CD4-positive, CD25-positive, alpha-beta regulatory T cell (primary cell): ENCODE measurements at places on chromosomes 5 and 9.

GRCh38 chr5:7910738-7911428 lies 41.9 kb downstream of the MTRR start:
- DNase-seq = no peak

- DNase-seq = no peak
These were observed 681.4 kb downstream of the NR2F1-AS1 start for GRCh38 chr5:92899611-92900010.

- peak; percentile 39 for DNase-seq
These were observed 3.2 kb upstream of the SET start for GRCh38 chr9:128685636-128686489.

DNA sequence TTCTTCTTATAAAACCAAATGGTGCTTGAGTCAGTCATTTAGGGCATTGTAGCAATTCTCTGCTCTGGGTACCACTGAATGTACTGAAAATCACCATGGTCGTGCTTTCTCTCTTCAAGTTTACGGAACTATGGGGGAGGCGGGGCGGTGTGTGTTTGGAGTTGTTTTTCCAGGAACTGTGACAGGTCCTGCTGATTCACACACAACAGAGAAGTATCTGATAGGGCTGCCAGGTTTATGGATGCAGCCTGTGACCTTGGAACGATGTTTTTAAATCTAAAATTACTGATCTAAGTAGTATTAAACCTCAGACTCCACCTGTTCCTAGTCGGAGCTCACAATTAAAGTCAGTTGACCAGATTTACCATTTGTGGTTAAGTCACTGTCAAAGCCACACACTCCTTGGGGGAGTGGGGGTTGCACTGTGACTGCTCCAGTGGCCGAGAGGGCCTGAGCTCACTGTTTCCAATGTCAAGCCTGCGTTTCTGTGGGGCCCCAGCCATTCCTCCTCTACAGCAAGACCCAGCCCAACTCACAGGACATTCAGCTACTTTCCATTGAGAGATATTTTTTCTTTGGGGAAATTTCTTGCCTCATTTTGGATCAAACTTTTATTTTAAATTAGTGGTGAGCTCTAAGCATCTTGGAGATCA lies 44.4 kb downstream of the GADD45G start:
- no peak for DNase-seq

DNA sequence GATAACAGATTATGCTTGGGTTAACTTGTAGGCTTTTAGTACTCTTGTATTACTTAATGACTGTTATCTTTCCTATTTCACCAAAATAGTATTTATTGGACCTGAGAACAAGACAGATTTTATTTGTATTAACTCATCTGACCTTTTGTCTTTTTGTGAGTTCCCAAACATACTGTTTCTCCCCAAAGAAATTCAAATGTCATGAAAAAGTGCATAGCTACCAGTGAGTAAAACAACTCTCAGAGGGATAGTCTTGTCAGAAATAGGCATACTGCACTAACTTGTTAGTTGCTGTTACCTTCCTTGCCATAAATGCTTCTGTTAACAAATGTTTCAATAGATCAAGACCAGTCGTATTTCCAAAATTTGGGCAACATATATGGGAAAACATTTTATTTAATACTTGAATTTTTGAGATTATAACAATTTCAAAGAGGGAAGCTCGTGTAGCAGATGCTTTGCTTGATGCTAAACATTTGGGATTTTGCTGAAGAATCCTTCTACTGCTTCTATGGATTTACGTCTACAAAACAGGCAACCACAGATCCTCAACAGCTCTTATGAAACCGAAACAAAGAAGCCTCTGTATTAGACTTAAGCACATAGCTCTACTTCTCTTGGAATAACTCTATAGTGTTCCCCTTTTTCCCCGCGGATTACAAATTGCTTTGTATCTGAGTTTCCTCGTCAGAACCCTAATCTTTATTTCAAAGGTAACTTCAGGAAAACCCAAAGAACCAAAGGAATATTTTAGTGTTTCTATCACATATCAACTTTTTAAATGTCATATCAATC lies 248.8 kb downstream of the MCTP1 start:
- no peak for DNase-seq

DNA sequence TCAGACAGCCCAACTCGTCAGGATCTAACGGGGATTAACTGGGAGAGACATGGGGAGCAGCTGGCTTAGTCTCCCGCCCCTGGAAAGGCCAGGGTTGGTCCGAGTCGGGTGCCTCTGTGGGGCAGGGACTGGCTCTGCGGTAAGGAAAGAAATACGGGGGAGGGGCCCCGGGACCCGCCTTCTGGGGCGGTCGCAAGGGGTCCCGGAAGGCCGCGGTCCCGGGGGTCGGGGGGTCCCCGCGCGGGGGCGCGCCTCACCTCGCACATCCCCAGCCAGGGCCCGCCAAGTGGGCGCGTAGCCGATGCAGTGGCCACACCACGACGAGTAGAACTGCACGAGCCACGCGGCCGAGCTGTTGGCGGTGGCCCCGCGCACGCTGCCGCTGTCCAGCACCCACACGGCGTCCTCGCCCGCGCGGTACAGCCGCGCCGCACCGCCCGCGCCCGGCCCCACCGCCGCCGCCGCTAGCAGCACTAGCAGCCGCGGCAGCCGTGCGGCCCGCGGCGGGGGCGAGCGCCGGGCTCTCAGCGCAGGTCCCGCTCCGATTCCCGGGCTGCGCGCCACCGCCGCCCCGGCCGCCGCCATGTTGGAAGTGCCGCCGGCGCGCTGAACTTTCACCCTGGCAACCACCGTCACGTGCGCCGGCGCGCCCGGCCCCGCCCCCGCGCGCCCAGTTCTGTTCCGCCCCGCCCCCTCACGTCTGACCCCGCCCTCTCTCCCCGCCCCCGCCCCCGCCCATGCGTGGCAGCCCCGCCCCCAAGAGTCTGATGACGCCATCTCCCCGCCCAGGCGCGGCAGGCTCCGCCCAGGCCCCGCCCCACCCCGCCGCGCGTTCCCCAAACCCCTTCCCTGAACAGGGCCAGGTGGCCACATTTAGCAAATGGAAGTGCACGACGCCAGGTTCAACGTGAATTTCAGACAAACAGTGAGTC lies at the start of gene QSOX2:
Gene QSOX2, minus strand, starts transcription at position 594 of the 932 bp plus-strand sequence. Its CDS starts 9 bp downstream, at position 585.
- peak; percentile 80 for DNase-seq

GRCh38 chr5:115136294-115136693 lies 33.4 kb downstream of the TRIM36 start:
- no peak for DNase-seq

DNA sequence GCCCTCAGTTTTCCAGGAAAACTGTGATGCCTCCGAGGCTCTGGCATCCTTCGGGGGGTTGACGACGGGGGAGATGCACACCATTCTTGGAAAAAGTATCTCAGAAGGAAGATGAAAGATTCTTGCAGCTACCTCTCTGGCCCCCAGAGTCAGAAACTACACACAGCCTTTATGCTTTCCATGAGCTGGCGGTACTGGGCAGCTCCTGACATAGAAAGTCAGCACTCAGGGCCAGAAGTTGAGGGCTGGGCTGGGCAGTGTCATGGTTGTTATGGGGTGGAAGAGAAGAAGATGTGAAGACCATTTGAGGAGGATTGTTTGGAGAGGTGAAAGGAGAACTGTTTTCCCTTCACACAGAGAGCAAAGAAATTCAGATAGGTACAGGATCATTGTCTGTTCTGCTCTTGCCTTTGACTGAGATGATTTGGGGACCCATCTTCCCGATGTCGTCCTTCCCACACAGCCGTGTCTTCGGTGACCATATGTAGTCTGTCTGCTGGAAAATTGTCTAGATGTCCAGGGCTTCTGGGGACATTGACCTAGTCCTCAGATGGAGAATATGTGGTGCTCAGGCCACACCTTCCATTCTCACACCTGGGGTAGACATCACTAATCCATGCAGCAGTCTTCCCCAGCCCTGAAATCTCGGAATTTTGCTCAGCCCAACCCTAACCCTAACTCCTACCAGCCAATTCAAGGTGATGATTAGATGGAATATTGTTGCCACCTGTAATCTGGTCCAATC lies 237.1 kb downstream of the CACNA1B start:
- DNase-seq = no peak

DNA sequence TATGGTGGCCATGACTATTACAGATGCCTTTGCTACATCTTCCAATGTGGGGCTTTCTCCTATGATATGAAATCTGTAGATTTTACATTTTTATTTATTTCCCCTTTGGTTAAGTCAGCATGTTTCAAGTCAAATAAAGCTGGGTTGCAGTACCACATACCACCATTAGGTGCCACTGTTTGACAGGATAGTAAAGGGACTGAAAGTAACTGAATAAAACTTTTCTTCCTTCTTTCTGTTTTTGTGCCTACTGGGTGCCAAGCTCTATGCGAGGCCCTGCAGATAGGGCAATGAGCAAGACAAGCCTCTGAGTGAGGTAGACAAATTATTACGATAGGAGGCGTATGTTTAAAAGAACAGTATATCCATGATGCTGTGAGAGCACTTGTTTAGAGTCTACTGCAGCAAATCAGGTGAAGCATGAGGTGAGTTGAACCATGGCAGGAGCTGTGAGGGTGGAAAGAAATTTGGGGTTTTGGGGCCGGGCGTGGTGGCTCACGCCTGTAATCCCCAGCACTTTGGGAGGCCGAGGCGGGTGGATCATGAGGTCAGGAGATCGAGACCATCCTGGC lies 64.8 kb downstream of the GDNF start:
- peak; percentile 35 for DNase-seq

- DNase-seq = no peak
These were observed 280.3 kb upstream of the TNC start for GRCh38 chr9:115398313-115398650.

- DNase-seq = no peak
These were observed 86.2 kb upstream of the HSPA9 start for GRCh38 chr5:138661291-138661960.

GRCh38 chr5:78638423-78638822 lies 10.1 kb downstream of the LHFPL2 start:
- no peak for DNase-seq

- DNase-seq = no peak
These were observed 47.5 kb downstream of the SLC44A1 start for GRCh38 chr9:105291938-105292337.

- no peak for DNase-seq
These were observed 44.7 kb upstream of the VCAN start for GRCh38 chr5:83426855-83427254.

DNA sequence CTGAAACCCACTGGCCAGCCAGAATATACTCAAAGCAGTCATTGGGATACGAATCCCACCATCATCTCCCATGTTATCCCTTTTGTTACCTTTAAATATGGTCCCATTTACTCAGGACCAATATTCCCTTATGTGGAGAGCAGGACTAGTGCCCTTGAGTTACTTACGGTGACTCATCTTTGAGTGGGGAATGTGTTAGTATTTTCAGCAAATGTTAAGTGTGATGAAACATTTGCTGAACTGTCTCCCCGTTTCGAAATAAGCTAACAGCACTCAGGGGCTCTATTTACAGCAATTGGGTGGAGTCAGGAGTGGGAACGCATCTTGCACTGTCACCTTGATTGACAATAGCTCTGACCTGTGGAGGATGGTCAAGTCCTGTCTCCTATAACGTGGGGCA lies 67.4 kb downstream of the CTSL start:
- no peak for DNase-seq

DNA sequence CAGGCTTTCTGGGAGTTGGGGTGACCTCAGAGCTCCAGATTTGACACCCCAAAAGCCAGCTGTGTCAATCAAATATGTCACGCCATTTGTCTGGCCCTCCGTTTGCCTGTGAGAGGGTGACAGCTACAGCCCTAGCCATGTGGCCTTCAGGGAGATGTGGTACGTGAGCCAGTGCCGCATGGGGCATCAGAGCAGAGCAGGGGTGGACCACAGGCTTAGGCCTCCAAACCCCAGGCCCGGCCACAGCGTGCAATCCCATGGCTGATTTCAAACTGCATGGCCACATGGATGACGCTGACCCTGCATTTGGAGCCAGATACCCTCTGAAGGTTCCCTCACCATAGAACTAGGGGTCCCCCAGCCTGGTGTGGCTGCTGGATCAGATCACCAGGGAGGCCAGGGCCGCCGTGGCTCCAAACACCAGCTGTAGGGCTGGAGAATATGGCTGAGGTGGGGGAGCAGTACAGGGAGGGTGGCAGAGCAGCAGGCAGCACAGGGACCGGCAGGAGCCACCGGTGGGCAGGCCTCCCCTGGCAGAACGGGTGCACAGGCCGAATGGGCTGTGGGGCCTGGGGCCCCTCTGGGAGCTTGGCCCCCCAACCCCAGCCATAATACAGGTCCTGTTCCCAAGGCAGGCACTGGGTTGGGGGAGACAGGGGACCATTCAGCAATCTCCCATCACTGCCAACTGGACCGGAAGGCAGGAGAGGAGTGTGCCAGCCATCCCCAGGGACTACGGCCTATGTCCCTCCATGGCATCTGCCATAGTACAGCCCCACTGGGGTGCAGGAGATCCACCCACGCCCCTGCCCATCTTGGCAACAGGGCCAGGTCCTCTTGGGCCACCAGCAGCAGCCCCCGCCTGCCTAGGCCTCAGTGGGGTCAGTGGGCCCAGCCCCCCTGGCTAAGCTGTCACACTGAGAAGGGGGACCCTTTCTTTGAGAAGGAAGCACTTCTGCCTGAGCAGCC lies 1.5 kb downstream of the SAPCD2 start:
- DNase-seq = no peak

GRCh38 chr5:54212331-54212730 lies 98.0 kb downstream of the ARL15 start:
- no peak for DNase-seq

DNA sequence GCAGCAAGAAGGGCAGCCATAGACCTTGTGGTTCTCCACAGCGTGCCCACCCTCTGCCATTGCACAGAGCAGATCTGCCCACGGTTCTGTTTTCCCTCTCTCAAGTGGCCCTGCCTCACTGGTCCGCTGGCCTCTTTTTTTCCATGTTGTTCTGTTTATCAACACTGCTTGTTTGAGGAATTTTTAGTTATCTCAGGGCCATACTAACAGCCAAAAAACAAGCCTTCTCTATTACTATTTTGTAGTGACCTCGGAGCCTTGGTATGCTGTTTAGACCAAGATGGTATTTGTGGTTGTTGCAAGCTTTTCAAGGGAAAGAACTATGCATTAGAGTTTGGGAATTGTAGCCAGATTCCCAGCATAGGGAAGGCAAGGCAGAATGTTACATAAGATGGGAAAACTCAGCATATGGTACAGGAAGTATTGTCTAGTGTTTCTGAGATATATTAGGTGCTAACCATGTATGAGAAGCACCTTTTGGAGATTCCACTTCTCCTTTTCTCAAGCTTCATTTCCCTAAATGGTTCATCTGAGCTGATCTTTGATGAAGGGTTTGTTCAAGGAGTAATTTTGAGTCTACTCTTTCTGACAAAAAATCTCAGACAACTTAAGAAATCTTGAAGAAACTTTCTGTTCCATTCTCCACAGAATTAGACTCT lies 54.3 kb downstream of the NUP214 start:
- DNase-seq = no peak

- DNase-seq = no peak
These were observed 37.7 kb upstream of the LPCAT1 start for GRCh38 chr5:1561402-1561929.

GRCh38 chr5:120568711-120569110 lies 104.6 kb downstream of the PRR16 start:
- no peak for DNase-seq

DNA sequence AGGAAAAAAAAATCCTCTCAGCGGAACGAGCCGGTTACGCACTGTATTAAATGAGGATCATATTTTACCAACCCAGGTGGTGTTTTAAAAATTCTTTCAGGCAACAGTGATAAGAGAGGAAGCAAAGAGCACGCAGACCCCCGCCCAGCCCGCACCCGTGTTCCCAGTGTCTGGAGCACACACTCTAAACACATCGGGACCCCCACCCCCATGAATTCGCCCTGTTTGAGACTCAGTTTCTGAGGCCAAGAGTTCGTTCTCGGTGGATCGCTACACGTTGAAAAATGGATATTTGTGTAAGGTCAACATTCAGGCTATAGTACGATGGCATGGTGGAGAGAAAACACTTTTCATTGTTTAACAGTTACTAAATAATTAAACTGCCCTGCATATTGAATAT lies 196.3 kb downstream of the MEF2C start:
- DNase-seq = no peak
